ENCODE measurements at places on chromosomes 6 and 20. TPM values are rescaled to one million over a fixed set of nuclear protein-coding genes. Genes with fewer than 3 reads are reported as not detected.

Gene DOK5
- polyA plus RNA-seq: 9.4 TPM

DNA sequence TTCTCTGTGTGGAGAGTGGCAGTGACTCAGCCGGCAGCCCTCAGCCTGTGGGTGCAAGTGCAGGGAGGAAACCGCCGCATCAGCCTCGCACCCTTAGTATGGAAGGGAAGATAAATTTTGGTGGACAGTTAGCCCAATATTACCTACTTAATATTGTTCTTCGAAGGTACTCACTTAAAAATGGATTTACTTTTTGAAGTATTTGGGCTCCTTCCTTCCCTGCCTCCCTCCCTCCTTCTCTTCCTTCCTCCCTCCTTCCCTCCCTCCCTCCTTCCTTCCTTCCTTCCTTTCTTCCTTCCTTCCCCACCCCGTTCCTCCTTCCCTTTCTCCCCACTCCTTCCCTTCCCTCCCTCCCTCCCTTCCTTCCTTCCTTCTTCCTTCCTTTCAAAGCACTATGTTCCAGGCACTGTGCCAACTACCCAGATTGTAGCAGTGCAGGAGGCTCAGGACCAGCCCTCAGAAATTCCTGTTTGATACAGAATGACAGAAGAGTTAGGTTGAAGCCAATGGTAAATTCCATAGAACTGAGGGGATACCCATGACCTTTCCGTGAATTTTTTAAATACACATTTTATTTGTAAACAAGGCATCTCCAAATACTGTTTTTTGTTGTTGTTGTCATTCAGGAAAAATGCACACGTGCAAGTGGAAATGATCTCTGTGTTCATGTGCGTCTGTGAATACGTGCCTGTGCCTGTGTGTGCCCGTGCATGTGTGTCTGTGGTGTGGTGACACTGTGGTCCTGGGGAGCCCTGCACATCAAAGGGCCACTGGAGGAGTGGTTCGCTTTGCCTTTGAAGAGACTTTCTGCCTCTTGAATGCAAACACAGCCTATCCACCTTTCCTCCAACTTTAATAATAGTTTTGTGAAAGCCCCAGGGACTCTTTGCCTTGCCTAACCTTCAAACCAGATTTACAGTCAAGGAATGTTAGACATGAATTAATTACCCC lies 141.7 kb downstream of the EDN3 start:
- no peak for DNase-seq

DNA sequence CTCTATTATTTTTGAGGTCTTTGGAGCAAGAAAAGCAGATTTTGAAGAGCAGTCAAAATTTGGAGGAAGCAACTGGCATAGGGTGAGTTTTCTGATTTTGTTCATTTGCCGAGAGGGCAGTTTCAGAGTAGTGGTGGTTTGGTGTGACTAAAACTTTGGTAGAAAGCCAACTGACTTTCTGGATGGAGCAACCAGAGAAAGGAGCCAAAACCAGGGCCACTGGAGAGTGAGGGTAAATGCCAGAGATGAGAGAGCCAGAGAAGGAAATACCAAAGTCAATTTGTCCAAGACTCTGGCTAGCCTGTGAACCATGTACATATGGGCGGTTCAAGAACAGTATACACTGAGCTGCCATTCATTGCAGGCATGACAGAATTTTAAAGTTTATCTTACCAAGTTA lies 40.5 kb upstream of the ZBTB24 start:
- no peak for DNase-seq

- DNase-seq: no peak
Measured at GRCh38 chr6:88492824-88493223, 326.7 kb upstream of the CNR1 start.

Gene TMEM170B
- 9.1 TPM for polyA plus RNA-seq

Gene DCDC2
- polyA plus RNA-seq: 127 TPM

DNA sequence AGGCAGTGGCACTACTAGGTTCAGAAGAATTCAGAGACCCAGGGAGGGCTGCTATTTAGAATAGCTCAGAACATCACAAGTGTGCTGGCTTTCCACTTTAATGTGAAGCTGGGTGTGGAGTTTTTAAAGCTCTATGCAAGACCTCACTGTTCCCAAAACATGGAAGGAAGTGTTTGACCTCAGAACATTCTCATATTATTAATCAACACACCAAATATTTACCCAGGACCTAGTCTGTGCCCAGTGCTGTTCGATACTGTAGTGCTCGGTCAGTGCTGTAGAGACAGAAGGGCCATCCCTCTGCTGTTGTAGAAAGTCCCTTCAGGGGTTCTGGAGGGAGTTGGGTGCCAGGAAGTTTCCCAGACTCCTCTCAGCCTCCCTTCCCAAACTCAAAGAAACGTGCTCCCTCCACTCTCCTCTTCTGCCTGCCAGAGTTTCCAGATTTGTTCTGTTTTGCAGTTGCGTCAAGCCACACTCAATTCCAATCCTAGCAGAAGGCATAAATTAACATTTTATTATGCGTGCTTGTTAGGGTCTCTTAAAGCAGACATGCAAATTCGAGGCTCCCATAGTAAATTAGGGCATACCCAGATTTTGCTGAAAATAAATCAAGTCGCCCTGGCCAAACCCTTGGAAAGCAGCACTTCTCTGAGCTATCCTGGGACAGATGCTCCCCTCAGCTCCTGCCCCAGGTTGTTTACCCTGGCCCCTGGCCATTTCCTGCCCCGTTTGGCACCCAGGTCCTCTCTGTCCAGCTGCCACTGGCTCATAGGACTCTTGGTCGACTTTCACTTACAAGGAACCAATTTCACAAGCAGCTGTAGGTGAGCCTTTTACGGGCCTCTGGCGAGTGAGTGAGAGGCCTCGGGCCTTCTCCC lies 248.6 kb downstream of the HIVEP2 start:
- DNase-seq: peak; percentile 31

Gene C6orf132
- 3.6 TPM for polyA plus RNA-seq

DNA sequence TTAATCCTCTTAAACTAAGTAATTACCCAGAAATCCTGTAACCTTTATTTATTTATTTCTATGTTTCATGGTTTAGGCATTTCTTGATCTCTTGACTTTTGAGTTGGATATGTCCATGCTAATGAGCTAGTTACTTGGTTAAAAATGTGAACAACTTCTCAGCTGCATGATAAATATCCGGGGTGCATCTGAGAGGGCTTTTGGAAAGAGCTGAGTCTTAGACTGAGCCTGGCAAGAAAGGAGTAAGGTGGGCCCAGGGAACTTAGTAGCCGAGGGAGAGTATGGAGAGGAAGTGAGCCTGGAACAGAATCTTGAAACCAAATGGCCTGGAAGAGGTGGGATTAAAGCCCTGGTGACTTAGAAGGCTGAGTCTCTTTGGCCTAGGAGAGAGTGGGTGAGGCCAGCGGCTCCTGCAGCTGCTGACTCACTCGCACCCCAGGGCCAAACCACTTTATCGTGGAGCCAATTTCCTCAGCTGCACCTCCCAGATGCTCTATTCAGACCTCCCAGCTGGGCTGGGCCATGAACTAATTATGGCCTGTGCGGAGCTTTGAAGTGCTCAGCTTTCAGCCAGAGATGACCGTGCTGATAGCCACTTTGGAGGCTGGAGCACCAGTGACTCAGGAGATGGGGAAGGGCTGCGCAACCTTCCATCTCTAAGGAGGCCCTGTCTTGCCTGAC lies 19.1 kb downstream of the TGM3 start:
- DNase-seq: no peak

DNA sequence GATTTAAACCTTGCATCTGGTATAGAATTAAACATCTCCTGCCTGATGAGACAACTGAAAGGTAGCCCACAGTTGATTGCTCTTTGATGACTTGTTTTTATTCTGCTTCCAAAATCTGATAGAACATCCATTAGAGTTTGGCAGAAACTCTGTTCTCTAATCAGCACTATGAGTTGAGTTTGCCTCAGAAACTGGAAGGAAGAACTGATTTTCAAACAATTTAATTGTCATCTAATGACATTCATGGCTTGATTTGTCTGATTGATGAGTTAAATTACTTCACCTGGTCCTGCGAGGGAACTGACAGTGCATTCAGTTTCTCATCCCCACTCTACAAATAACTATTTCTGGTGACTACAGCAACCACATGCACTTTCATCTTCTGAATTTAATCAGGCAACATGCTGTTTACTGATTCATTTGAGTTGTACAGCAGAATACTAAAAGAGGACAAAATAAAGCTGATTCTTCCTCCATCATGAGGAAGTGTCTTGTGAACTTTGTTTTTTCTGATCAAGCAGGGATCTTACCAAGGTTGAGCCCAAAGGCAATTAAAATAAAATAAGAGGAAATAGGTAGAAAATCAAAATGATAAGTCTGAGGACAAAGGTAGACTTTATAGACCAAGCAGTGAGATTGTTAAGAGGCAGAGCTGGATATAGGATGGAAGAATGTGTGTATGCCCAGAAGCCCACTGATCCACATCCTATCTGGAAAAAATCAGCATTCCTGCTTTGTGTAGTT lies 15.7 kb upstream of the MRAP2 start:
- no peak for DNase-seq

DNA sequence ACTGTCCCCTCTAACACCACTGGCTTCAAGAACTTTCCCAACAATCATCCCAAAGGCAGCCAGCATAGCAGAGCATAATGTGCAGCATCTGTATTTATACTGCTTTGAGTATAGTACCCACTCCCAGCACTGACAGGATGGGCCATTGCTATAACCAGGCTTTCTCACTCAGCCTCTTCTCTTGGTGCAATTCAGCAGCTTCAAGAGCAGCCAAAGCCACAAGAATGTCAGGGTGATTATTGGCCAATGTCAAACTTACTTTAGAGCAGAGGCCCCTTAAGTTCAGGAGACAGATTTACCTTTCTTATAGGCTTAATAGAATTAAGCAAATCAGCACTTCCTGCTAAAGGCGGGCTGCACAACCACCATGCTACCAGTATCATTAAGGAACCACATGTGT lies 232.4 kb upstream of the RSPO3 start:
- DNase-seq: no peak

GRCh38 chr6:47974106-47974505 lies 136.9 kb downstream of the PTCHD4 start:
- no peak for DNase-seq

Gene ZC3H12D
- polyA plus RNA-seq: 0.26 TPM

Gene TOP1
- polyA plus RNA-seq: 125 TPM

- no peak for DNase-seq
Measured at GRCh38 chr20:36309643-36310042, 3.5 kb downstream of the DLGAP4 start.

DNA sequence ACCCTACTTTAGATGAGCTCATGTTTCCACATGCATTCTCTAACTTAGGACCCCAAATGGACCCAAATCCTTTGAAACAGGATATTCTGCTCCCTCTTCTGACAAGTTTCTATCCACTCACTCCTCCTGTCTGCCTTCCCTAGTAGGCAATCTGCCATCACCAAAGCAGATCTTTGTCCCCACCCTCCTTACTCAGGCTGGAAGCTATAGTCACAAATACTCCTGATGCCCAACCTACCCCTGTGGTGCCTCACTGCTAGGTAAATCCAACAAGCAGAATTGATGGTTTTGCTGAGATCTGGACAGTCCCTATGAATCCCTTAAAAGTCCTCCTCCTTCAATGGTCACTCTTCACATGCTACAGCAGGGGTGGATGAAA lies 21.7 kb downstream of the ELOVL5 start:
- no peak for DNase-seq

DNA sequence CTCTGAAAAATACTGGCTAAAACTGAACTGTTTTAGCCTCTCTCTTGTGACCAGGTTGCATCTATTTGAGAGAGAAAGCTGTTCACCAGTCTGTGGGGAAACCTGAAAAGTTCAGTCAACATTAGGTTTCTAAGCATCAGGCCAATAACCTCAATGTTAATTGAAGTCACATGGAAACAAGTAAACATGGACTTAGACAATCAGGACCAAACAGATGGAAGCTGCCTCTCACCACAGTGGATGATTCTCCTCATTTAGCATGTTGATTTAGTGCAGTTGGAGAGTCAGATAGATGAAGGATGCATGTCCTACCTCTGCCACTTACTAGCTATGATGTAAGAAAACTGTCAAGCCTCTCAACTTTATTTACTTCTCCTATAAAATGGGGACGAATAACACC lies 18.2 kb downstream of the SCGN start:
- no peak for DNase-seq

Gene PHACTR2
- 38.9 TPM for polyA plus RNA-seq

Gene HMGCLL1
- 2.6 TPM for polyA plus RNA-seq

- DNase-seq: no peak
Measured at GRCh38 chr20:3825526-3825925, 5.2 kb downstream of the AP5S1 start.

Gene TBPL1
- polyA plus RNA-seq: 53.7 TPM

DNA sequence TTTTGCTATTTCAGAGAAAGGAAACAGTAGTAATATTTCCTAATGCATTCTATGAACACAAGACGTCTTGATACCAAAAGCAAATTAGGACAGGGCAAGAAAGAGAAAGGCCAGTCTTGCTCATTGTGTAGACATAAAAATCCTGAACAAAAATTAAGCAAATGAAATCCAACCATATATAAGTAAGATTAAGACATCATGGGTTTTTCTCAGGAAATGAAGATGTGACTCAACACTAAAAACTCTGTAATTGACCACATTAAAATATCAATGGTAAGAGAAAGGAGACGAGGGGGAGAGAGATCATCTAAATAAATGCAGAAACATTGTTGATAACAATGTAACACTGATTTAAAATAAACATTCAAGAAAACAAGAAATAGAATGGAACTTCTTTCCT lies 205.4 kb downstream of the SOD2 start:
- DNase-seq: no peak

Gene UBD
- 0.89 TPM for polyA plus RNA-seq

- no peak for DNase-seq
Measured at GRCh38 chr20:37901240-37901639, 1.7 kb upstream of the VSTM2L start.

Gene MAVS
- 30.6 TPM for polyA plus RNA-seq

Gene CAPN11
- 0.37 TPM for polyA plus RNA-seq

DNA sequence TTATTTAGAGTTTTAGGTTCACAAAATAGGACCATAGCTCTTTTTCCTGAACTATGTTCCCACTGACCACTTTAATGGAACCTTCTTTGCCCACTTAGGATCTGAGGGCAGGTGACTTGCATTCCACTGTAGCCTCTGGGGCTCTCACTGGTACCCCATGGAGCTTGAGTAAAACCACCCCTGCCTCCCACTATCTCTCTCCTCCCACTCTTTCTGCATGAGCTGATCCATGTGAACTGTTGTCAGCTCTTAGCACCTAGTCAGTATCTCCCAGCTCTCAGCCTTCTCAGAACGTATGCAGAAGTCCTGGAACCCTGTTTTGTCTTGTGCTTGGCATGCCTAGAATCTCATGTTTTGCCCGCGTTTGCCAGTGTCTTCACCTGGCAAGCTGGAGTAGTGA lies 200.6 kb upstream of the SNX9 start:
- no peak for DNase-seq

DNA sequence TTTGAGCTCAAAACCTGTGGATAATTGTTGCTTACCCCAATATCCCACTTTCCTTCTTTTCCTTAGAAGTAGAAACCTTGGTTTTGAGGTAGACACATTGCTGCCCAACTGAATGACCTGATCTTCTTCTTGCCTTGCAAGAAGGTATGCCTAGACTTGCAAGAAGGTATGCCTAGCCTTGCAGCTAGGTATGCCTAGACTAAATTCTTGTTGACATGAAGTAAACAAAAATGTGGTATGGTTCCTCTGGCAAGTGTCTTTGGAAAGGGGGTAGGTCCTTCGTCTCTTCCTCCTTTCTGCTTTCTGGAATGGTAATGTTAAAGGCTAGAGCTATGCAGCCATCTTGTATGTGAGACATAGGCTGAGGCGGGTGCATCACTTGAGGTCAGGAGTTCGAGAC lies 129.2 kb downstream of the GMPR start:
- DNase-seq: no peak

Gene BEND6
- 5.2 TPM for polyA plus RNA-seq

Gene MCUR1
- 59.2 TPM for polyA plus RNA-seq

Measured in left renal pelvis (tissue), 4 donors.